ENCODE measurements at places on chromosomes 2 and 18. TPM values are rescaled to one million over a fixed set of nuclear protein-coding genes. Genes with fewer than 3 reads are reported as not detected.

The PIGN gene
- total RNA-seq: 25.2 TPM

DNA sequence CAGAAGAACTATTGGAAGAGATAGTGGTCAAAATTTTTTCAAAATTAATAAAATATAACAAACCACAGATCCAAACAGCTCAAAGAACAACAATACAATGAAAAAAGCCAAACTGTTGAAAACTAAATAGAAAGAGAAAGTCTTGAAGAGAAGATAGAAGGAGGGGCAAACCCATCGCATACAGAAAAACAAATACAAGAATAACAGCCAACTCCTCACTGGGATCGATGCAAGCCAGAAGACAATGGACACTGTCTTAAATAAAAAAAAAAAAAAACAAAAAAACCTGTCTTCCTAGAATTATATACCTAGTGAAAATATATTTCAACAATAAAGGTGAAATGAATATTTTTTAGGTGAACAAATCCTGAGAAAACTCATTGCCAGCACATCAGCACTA, 34.1 kb upstream of the ARHGAP25 start:
- no peak for DNase-seq

- DNase-seq: no peak
These were observed 539.2 kb downstream of the SLC4A3 start for GRCh38 chr2:220166616-220167015.

- DNase-seq: no peak
These were observed 31.2 kb upstream of the C1GALT1C1L start for GRCh38 chr2:43707255-43708015.

Data from upper lobe of right lung (tissue), 1 donor.